ENCODE measurements at places on chromosomes 6 and 20.

GRCh38 chr20:21712443-21713059 is 7.1 kb downstream of the PAX1 start:
- DNase-seq: no peak

DNA sequence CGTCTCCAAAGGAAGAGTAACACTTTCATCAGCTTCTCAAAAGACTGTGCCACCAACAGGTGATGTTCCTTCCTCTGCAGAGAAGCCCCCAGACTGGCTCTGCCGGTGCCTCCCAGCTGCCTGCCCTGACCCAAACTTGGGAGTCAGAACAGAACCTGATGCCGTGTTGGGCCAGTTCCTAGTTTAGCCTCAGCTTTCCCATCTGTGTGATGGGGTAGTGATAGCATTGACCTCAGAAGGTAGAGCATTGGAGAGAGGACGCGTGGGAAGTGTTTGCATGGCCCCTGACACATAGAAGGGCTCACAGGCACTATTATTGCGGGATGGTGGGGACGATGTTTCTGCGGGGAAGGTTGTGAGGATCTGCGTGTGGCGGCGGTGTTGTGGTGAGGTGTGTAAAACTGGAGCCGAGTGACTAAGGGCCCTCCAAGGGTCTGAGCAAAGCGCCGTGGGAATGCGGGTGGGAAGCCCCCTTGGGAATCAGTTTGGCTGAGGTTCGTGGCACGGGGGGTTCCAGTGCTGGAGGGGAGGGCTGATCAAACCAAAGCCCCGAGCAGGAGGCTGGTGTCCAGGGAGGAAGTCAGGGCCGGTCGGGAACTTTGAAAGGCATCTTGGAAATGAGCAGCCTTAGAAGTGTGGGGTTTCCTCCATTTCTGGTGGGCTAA is 1.7 kb downstream of the NTSR1 start:
- DNase-seq: no peak

DNA sequence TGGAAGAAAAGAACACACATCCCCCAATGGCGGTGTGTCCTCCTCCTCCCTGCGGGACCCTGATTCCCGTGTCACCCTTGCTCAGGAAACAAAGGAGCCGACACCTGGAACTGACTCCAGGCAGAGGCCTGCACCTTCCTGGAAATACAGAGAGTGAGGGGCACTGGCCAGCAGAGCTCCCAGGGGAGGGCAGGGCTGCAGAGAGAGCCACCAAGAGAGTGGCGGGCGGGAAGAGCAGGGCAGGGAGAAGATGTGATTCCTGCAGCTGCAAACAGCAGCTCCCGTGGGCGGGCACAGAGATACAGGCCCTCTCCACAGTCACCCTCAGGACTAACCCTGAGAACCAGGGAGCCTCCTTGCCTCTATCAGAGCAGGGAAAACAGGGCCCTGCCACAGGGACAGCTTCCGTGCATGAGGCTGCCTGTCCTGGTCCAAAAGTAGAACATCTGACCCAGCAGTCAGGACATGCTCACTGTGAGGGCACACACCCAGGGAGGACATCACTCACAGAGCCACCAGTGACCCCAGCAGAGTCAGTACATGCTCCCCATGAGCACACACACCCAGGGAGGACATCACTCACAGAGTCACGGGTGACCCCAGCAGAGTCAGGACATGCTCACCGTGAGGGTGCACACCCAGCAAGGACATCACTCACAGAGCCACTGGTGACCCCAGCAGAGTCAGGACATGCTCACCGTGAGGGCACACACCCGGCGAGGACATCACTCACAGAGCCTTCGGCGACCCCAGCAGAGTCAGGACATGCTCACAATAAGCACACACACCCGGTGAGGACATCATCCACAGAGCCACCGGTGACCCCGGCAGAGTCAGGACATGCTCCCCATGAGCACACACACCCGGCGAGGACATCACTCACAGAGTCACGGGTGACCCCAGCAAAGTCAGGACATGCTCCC is 193.1 kb downstream of the DLL1 start:
- DNase-seq: no peak

DNA sequence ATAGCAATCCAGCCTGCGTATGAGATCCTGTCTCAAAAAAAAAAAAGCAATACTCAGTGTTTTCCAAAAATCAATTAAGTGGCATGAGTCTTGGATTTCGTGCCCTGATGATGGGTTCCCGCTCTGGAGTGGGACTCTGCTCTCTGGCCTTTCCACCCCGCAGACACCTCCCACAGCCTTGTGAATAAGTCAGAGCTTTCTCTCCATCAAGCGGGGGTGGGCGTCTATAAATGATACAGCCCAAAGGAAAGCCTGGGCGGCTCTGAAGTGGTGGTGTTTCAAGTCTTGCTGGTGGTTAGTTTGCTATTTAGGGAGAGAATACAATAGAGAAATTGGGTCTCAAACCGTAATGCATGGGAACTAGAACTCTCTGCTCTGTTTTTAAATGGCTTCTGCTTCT is 52.5 kb upstream of the TAGAP start:
- no peak for DNase-seq

DNA sequence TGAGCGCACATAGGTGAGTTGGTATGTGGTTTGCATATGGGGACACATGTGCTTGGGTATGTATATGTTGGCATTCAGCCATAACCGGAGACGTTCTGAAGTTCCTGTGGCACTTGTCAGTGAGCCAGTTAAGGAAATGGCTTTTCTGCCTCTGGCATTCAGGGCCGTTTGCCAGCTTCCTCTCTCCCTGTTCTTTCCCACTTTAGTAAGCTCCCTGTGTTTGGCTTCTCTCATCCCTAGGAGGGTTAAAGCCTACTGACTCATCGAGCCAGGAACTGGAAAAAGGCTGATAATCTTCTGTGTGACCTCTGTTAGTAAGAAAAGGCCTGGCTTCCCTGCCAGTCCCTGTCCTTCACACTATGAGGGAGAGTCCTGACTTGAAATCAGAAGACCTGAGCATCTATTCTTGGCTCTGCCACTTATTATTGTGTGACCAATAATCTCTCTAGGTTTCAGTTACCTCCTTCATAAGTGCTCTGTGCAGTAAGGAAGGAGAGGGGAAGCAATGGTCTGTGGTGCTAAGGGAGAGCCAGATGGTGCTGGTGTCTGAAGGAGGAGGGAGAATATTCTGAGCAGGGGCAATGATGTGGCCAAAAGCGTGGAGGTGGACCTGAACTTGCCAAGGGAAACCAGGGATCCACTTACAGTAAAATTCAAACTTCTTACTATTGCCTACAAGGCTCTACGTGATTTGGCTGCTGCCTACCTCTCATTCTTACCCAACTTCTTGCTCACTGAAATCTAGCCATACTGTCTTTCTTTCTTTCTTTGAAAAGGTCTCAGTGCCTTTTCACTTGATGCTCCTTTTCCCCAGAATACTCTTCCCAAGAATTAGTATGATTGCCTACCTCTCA is 31.4 kb downstream of the ACSS2 start:
- peak; percentile 18 for DNase-seq

DNA sequence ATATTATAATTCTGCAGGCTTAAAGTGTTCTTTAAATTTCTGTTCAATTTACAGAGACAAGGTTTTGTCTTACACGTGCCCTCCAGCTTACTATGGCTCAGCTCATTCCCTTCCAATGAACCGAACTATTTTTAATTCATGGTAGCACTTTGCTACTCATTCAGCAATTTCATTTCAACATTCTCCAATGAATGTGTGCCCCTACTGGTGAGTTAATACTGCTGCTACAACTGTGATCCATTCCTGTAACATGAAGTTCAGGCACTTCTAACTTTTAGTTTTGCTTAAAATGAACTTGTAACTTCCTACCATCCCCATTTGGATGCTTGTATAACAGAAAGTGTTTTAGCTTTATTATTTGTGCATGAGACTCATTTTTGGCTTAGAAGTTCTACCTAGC is 99.7 kb downstream of the F13A1 start:
- peak; percentile 25 for DNase-seq

GRCh38 chr6:33192671-33193602 is 670 bp upstream of the COL11A2 start:
- DNase-seq: no peak

DNA sequence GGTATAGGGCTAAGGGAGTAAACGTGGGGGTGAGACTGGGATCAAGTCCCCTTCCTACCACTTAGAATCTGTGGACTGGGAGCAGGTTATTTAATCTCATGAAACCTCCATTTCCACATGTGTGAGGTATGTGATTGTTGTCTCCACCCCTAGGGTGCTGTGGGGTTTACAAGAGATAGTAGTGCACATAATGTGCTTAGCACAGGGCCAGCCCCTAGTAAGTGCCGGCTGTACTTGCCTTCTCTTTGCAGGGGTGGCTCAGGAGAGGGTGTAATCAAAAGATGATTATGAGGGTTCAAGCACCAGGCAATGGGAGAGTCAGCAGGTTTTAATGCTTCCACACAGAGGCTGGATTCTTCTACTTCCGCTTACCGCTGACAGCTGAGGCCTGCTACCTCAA is 6.9 kb downstream of the NT5E start:
- DNase-seq: no peak

GRCh38 chr20:48064929-48065328 is 279.6 kb upstream of the SULF2 start:
- no peak for DNase-seq

DNA sequence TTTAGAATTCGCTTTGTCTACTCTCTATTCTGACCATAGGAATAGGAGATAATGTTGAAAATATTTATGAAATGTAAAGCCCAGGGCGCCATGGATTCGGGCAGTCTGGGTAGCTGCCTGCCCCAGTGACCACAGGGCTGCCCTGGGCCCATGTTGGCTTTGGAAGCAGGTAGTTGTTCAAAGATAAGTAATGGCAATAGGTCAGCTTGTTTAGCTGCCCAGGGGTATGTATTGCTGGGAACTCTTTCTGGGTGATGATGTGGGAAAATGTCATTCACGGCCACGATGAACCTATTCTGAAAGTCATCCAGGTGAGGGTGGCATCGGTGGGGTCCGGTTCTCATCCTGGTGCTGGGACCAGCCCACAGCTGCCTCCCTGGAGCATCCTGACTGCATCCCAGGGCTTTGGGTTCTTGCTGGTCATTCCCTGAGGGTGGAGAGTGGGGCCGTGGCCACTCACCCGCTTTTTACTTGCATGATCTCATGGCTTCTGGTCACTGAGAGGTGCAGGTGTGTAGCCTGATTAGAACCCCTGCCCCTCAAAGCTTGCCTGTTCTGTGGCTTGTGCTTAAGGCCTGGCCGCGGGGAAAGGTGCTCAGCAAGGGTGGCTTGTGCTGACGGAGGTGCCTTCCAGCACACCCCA is 102.8 kb downstream of the ERMARD start:
- no peak for DNase-seq

GRCh38 chr6:12327391-12327790 is 37.2 kb downstream of the EDN1 start:
- DNase-seq: no peak

DNA sequence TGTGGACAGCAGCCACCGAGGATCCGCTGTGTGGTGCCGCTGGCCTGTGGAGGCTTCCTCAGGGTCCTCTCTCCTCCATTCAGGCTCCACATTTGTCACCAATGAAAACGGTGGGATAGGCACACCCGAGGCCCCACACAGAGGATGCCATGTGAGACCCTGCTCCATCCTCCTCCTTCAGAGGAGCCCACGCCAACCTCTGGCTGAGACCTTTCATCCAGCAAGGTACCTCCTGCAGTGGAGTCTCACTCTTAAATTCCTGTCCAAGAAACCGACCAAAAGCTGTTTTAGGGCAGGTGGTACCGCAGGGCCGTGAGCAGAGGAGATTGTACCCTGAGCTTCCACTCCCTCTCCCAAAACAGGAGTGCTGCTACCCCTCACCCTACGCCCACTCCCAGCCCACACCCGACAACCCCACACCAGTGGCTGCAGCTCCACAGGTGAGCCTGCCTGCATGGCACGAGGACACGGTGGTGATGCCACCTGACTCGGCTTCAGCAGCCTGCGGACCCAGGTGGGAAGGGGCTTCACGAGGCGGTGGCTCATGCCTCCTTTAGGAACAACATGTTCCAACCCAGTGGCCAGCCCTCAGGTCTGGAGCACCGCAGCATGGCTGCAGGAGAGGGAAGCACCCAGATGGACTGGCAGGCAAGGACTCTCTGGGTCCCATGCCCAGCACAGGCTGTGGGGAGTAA is 237.6 kb upstream of the AFDN start:
- DNase-seq: no peak

DNA sequence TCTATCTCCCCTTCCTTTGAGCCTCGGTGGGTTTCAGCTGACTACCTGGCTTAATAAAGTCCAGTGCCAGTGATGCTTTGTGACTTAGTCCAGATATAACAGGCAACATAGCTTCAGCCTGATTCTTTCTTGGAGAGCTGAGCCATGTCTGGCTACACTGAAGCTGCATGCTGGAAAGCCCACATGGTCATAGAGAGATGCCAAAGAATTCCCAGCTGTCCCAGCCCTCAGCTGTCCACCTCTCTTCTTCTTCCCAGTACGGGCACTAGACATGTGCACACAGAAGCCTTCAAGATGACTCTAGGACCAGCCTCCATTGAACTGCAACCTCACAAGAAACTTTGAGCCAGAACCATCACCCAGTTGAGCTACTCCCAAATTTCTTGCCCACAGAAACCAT is 154.1 kb upstream of the MYLIP start:
- DNase-seq: no peak

- peak; percentile 10 for DNase-seq
Measured at GRCh38 chr6:118240878-118241528, 307.1 kb upstream of the PLN start.

DNA sequence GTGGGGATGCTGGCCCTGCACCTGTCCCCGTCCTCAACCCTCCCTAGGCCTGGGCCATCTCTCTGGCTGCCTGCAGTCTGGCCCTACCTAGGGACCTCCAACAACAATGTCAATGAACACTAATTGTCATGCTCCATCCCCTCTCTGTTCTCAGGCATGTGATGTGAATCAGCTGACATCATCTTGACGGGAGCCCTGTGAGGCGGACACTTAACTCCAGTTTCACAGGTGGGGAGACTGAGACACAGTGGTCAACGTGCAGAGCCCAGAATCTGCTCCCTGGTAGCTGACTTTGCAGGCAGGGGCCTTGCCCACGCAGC is 762 bp upstream of the TCEA2 start:
- DNase-seq: no peak

- no peak for DNase-seq
Measured at GRCh38 chr6:137522198-137522798, 28.1 kb upstream of the OLIG3 start.

- no peak for DNase-seq
Measured at GRCh38 chr20:2176946-2177345, 75.3 kb downstream of the STK35 start.

DNA sequence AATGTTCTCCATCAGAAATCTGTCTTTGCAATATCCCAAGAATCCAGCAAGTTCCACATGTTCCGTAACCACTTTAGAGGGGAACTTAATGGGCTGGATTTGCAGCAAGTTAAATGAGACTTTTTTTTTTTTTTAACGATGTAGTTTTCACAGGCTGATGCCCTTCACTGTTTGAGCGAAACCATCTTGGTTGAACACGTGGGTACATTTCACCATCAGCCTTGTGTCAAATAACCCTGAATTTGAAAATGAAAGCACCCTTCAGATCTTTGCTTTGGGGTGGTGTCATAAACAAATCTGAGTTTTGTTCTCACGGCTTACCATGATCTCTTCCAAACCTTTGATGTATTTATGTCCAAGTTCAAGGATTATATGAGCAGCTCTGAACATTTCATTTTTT is 73.7 kb upstream of the EXOC2 start:
- DNase-seq: peak; percentile 10

GRCh38 chr20:51987812-51988211 is 185.5 kb upstream of the SALL4 start:
- DNase-seq: no peak

All from NAMALWA (cell line).